NCI-H774 (cell line): ENCODE measurements at places on chromosomes 16 and 17.

DNA sequence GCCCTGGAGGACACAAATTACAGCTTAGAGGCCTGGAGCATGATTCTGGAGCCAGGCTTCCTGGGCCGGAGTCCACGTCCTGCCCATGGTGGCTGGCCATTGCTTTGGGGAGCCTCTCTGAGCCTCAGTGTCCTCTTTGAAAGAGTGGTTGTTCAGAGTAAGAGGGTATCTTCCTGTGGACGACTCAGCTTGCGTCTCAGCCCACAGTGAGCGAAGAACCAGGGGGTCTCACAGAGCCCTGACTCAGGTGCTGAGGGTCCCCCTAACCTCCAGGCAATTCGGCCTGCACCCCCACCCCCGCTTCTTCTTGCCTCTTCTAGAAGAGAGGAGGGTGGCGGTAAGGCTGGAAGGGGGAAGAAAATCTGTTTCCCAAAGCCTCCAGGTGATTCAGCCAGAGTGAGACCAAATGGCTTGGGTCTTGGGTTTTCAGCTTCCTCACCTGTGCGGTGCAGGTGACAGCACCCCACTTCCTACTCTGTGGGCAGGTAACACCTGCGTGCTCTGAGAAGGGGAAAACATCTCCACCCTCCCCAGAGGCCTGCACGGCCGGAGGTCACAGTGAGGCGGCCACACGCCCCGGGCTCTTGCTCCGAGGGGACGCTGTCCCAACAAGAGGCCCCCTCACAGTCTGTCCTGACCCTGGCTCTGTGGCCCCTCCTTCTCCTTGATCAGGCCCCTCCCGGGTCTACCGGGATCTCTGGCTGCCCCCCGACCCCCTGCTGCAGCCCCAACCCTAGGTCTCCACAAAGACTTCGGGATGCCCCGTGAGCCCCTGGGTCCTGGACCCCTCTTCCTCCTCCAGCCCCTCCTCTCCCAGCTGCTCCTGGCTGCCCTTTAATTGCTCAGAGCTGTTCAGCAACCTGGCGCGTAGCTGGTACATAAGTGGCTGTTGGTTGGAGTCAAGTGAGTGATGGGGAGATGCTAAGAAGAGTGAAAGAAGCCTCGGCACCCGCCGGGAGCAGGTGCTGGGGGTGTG, 119.2 kb downstream of the METRNL start:
- no peak for DNase-seq

DNA sequence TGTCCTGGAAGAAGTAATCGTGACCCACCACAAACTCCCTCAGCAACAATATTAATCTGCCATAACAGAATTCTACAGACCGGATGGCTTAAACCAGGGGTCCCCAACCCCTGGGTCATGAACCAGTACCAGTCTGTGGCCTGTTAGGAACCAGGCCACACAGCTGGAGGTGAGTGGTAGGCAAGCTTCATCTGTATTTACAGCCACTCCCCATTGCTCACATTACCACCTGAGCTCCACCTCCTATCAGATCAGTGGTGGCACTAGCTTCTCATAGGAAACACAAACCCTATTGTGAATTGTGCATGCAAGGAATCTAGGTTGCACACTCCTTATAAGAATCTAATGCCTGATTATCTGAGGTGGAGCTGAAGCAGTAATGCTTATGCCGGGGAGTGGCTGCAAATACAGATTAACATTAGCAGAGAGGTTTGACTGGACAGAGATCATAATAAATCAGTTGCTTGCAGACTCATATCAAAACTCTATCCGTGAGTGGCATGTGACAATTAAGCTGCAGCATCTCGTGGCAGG, 74.5 kb downstream of the NOG start:
- DNase-seq = no peak

DNA sequence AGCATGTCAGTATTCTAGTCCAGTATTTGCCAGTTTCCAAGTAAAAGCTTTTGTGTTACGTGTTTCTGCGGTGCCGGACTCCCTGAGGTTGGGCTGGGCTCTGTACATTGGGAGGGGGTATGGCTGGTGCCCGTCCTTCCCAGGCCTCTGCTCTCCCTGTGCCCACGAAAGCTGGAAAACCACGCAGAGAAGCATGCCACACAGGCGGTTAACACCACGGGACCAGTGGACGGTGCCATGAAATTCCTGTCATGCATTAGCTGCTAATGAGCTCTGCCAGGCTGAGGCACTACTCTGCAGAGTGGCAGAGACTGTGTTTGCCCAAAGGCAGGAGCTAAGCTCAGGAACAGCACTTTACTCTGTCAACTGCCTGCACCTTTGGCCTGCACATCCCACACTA, 8.1 kb downstream of the SMIM5 start:
- no peak for DNase-seq

GRCh38 chr16:9798474-9798873, 383.8 kb downstream of the GRIN2A start:
- DNase-seq = no peak

- DNase-seq = no peak
These were observed 28.9 kb downstream of the IKZF3 start for GRCh38 chr17:39835038-39835786.
